NCI-H2029 (cell line): ENCODE measurements at places on chromosomes 1 and 21.
A peak's percentile ranks its signal among the peaks of the same experiment; 100 is the strongest.

DNA sequence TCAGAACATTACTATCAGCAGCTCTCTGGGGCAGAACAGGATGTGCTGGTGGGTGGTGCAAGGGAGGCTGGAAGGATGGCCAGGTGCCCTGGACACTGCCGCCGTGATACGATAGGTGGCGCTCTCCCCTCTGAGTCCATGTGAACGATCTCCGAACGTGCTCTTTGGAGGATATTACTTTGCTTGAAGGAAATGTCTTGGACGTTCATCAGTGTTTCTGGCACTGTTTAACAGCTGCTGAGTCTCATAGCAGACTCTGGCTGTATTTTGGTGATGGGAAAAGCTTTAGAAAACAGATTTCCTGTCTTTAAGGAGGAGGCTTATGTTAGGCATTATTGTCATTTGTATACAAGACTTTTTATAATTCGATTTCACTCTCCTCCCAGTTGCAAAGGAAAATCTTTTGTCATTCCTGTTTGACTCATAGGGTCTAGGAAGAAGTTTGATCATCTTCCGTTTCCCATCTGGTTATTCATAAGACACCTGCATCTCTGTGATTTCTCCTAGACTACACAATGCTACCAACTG is 386.2 kb upstream of the ADGRL2 start:
- peak; percentile 5 for DNase-seq

- DNase-seq = no peak
Observed at GRCh38 chr1:207831517-207832327, 79.2 kb downstream of the CD34 start.

DNA sequence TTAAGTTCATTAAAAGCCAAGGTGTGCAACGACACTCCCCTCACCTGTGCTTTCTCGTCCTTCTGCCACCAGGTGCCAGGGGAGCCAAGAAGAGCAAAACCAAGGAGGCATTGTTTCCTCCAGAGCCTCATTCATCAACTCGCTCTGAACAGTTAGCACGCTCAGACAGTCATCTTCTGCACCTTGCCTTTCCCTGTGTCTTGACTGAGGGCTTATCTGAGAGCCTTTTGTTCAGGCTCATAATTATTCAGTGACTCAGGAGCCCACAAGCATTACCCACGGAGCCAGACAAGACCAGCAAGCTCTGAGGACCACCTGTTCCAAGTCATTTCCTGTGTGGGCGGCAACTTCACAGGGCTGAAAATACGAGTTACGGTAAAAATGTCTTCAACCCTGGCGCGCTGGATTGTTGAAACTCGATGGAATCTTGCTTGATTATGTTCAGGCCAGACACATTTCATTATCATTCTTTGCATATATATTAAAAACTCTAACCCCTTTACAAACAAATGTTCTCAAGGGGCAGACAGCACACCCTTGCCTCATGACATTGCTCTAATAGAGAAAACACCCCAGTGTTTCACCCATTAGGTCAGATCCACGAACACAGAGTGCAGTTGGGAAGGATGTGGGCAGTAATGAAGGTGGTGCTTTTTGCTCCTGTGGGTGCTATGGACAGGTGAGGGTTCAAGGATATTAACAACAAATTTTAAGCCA is 89.7 kb upstream of the RUNX1 start:
- no peak for DNase-seq

- DNase-seq = no peak
Observed at GRCh38 chr1:45016767-45017166, 4.7 kb downstream of the UROD start.

- DNase-seq = no peak
Observed at GRCh38 chr1:220528679-220529501, 954 bp downstream of the MARK1 start.

DNA sequence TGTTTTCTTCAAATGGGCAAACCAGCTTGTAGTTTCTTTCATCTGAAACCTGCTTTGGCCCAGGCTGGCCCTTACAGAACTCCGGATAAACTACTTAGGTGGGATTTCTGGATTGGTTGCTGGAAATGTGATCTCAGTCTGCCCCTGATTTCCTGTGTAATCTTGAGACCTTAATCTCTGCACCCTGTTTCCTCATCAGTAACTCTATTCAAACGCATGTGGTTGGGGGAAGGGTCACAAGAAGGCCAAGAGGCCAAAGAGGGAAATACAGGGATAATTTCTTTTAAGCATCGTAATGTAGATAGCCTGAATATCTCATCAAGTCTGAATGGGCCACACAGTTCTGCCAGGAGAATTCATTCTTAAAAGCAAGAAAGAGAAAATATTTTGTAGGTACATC is 483.6 kb downstream of the LTN1 start:
- no peak for DNase-seq

DNA sequence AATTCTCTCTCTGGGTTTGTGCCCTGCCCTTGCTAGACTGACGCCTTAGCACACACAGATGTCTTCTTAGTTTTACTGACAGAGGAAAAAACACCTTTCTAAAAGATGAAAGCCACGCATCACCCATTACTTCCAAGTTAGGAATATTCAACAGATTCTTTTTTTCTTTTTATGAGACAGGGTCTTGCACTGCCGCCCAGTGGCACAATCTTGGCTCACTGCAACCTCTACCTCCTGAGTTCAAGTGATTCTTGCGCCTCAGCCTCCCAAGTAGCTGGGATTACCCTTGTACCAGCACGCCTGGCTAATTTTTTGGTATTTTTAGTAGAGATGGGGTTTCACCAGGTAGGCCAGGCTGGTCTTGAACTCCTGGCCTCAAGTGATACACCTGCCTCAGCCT is 169.2 kb downstream of the APP start:
- DNase-seq = no peak
